AG10803 (cell line): ENCODE measurements at places on chromosomes 16 and 17.

- DNase-seq = peak; percentile 100
These were observed at the start of gene TRAF7 for GRCh38 chr16:2155091-2155950. TRAF7 (plus strand) TSS chr16:2155782; CDS start chr16:2163921, 8,139 bp downstream.

- peak; percentile 99 for DNase-seq
These were observed 45.0 kb upstream of the SMURF2 start for GRCh38 chr17:64707050-64707591.

DNA sequence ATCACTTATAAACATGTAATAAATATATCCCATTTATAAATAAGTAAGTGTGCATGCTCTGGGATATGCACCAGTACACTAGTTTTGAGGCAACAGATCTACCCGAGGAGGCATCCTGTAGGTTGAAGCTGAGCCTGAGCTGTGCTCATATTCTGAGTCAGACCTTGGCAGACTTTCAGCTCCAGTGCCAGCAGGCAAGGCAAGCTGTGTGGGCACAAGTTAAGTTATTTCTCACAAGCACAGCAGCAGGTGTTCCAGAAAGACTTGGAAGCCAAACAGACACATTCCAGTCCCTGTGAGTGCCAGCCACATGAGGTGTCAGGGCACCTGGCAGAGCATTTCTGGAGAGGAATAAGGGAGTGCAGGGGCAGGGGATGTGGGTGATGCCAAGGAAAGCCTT, 1.3 kb upstream of the CLEC19A start:
- DNase-seq = no peak

GRCh38 chr17:66533572-66533971, 231.2 kb downstream of the PRKCA start:
- DNase-seq = no peak

- no peak for DNase-seq
These were observed 39.4 kb downstream of the TENT4B start for GRCh38 chr16:50192386-50193050.

DNA sequence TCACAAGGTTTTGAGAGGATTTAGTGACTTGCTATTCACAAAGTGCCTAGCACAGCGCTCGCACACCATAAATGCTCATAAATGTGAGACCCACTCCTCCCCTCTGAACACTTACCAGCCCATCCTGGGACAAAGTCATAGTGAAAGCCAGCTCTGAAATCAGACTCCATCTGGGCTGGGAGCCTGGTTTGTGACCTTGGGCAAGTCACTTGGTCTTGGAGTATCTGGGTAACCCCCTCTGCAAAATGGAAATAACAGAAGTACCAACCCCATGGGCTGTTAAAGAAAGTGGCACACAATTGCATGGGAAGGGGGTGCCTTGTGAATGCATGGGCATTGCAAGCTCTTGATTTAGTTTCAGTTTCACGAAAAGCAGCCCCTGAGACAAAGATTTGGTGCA, 104.7 kb upstream of the CDH5 start:
- no peak for DNase-seq

- no peak for DNase-seq
These were observed 229.4 kb downstream of the CCDC182 start for GRCh38 chr17:57515662-57516211.
